NCI-H748 treated with DMSO at 0.1 percent for 48 hours (cell line): ENCODE measurements at places on chromosomes 1 and 21.

DNA sequence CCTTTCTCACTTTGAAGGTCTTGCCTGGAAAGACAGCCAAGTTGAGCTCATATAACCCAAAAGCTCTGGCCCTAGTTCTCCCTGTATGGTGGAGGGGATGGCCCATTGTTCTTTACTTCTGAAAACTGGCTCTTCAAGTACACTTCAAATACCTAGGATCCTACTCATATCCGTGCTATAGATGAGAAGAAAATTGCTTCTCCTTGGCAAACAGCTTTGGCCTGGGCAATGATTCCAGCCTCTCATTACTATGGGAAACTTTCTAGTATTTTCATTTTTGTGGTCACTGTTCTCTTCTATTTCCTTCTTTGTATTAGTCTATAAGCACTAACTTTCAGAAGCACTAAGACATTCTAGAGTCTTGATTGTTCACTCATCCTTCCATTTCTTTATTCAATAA lies 53.7 kb downstream of the ZNF697 start:
- DNase-seq, result no peak

DNA sequence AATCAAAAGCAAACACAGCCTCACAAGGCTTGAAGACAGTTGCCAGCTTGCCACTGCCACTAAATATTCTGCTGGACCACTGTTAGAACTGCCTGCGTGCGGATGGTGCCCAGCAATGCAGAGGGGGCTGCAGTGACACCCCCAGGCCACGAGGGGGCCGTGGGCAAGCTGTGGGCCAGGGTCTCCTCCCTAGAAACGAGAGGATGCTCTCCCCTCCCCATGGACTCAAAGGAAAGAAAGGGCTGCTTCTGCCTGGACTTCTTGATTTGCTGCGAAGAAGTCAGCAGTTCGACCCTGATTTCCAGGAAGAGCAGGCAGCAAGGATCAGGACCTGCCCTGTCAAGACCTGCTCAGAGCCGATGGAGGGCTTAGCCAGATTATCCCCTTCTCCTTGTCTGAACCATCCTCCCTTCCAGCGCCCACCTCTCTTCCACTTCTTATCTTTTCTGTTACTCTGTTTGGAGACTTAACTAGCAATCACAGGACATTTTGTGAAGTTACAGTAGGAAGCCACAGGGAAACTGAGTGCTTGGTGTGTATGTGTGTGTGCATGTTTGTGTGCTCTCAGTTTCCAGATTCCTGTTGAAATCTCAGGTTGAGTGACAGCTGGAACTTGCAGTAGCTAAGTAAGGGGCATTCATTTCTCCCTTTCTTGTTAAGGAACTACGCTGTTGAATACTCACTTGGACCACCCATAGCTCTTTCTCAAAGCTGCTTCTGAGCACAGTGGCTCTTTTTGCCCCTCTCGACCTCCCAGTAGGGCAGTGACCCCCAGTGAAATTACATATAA lies 2.7 kb downstream of the MAN1C1 start:
- DNase-seq, result peak; percentile 6

DNA sequence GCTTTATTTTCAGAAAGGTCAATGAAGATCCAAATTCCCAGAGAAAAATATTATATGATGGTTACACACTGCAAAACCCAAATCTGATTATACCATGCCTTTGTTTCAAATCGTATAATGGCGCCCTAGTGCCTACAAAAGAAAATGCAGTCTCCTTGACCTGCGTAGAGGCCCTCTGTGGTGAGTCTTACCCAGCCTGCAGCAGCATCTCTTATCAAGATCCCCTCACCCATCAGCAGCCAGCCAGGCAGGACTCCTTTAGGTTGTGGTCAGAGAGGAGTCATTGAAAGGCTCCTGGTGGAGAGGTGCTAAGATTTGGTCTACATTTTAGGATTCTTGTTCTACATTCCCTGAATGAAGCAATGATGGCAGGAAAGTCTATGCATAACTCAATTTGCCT lies 23.7 kb upstream of the DAB1 start:
- no peak for DNase-seq

DNA sequence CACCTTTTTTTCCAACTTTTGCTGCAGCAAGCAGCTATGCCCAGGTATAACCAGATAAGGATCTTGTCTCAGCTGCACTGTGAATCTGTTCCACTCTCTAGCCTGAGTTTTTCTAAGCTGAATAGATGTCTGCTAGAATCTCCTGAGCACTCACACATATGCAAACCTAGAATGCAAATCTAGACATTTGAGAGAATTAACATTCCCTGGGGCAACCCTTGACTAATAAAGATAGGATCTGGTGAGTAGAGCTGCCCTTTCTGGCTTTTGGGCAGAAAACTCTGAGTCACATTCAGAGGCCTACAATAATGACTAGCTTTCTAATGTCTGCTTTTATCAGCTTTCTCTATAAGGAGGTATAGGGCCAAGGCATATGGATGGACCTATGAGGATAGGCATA lies 61.4 kb upstream of the BARHL2 start:
- no peak for DNase-seq

- no peak for DNase-seq
Measured at GRCh38 chr21:30104241-30104640, 62.4 kb downstream of the CLDN17 start.

DNA sequence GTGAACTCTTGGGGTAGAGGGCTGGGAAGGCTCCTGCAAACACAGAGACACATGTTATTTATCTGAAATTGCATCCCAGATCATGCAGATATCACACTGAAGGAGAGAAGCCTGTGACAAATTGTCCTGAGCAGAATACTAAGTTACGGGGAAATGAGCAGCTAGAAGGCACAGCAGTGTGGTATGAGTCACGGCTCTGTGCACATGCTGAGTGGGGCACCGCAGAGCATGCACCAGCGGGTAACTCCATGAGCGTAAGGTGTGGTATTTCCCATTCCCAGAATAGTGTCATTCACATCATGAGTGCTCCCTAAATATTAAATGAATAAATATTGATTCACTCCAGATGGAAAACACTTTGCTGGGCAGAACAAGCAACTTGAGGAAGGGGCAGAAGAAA lies 21.3 kb upstream of the FCRL2 start:
- no peak for DNase-seq

GRCh38 chr1:82073071-82073470 lies 272.3 kb downstream of the ADGRL2 start:
- DNase-seq, result no peak

- no peak for DNase-seq
Measured at GRCh38 chr1:159282118-159282517, 20.0 kb upstream of the FCER1A start.

GRCh38 chr1:45769261-45769932 lies 18.9 kb upstream of the IPP start:
- no peak for DNase-seq

DNA sequence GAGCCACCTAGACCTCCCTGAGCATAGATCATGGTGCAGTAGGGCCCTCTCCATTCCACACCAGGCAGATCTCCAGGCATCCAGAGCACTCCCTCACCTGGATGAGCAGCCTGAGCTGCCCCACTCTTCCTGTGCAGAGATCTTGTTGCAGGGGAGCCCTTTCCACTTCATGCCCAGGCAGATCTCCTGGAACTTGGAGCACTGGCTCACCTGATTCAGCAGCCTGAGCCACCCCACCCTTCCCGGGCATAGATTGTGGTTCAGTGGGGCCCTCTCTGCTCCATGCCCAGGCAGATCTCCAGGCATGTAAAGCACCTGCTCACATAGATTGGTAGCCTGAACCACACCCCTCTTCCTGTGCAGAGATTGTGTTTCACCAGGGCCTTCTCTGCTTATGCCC lies 78.0 kb downstream of the SEC16B start:
- DNase-seq, result no peak

DNA sequence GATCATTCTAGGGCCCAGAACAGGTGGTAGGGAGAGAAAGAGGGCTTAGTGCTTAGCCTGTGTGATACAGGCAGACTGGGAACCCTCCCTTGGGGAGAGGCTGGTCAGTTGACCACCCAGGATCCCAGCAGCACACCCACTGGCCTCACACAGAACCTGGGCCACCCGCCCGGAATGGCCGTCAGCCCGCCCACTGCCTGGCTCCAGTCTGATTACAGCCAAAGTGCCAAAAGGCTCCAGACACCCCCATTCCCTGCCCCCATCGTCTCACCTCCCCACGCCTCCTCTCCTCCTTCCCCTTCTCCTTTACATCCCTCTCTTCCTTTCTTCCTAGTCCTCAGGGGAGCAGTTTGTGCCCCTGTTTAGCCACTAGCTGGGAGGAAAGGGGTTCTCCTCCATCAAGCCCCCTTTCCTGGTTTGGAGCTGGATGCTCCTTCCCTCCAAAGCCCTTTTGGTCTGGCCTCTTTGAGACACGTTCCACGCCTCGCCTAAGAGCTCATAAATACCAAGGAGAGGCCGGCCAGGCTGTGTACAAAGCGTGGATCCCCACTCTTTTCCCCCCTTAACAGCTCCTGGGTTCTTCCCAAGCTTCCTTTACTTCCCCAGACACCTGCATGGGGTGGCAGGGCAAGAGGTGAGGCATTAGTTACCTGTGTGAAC lies 4.6 kb upstream of the WNT2B start:
- DNase-seq, result no peak

- no peak for DNase-seq
Measured at GRCh38 chr1:40141878-40142535, 19.2 kb upstream of the RLF start.

DNA sequence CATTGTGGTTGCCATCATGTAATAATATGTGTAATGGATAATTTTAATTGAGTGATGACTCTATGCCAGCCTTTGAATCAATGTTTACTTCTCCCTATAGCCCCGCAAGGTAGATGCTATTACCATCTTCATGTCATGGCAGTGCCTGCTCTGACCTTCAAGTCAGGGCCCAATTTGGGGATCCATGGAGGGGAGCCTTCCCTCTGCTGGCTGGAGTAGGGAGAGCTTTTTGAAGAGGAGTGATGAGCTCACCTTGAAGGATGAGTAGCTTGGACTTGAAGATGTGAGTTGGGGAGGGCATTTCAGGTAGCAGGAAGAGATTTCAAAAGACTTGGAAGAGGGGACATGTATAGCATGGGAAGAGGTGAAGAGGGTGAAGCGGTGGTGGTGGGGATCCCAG lies 189.2 kb downstream of the FOXD2 start:
- DNase-seq, result no peak

GRCh38 chr1:169338617-169339016 lies 29.0 kb downstream of the NME7 start:
- DNase-seq, result no peak

DNA sequence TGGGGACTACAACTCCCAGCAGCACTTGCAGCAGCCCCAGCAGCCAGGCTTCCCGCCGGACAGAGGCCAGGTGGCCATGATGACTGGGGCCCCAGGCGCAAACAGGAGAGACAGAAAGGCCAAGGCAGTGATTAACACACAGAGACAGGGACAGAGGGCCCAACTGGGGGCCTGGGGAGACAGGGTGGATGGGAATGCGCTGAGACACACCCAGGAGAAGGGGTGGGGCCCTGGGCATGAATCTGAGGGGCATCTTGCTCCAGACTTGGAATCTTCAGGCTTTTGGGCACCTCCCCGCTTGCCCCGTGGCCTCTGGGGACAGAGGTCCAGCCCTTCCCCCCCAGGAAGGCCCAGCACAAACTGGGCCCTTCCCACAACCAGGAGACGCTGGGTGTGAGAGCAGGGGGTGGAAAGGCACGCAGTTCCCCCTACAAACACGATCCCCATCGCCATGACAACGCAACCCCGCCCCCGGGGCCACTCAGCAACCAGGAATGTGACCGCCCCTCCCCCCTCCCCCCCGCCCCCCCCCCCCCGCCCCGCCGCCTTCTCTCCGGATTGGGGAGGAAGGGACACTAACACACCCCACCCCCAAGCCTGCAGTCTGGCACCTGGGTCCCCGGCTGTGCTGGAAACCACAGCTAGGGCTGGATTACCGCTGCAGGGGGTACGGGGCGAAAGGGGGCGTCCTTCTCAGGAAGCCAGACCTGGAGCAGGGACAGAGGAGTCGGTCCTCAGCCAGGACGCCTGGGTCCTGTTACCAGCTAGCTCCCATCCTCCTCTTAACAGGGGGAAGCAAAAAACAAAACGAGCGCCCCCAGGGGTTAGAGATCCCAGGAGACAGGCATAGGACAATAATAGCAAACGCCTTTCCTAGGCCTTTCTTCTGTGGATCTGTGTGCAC lies 4.5 kb downstream of the HDGF start:
- DNase-seq, result peak; percentile 50

DNA sequence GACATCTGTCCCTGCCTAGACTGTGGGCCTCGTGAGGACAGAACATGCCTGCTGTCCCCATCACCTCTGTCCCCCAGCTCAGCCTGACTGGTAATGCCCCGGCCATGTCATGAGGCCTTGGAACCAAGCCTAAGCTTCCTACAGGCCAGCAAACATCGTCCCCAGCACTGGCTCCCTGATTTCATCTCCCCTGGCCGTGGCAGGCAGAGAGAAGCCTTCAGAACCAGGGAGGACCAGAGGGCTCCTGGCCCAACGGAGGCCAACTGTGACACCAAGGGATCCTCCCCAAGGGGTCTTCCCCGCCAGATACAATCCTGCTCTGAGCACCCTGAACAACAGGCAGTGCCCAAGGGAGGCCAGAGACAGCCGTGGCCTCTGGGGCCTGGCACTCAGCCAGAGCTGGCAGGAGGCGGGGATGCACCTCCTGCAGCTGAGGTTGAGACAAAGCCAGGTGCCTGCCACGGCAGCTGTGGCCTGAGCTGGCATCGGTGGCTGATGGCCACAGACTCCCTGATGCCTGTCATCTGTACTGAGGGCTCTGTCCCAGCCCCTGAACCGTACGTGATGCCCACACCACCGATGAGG lies 9.9 kb upstream of the NPHP4 start:
- no peak for DNase-seq

GRCh38 chr1:6956488-6957159 lies 171.4 kb downstream of the CAMTA1 start:
- peak; percentile 54 for DNase-seq

DNA sequence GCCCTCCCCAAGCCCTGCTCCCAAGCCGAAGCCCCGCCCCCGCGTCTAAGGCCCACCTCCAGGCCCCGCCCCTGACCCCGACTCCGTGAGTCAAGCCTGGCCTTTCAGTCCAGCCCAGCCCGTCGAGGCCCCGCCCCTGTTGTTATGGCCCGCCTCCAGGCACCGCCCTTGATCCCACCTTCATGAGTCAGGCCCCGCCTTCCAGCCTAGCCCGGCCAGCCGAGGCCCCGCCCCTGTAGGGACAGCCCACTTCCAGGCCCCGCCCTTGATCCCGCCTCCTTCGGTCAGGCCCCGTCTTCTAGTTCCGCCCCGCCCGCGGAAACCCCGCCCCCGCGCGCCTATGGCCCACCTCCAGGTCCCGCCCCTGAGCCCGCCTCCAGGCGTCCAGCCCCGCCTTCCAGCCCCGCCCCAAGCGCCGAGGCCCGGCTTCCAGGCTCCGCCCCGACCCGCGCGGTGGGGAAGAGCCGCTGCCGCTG lies 247 bp upstream of the DOP1B start:
- DNase-seq, result peak; percentile 94
